ENCODE measurements at places on chromosomes 5 and 9.

GRCh38 chr5:116216246-116216645 lies 131.4 kb downstream of the COMMD10 start:
- DNase-seq, result no peak

DNA sequence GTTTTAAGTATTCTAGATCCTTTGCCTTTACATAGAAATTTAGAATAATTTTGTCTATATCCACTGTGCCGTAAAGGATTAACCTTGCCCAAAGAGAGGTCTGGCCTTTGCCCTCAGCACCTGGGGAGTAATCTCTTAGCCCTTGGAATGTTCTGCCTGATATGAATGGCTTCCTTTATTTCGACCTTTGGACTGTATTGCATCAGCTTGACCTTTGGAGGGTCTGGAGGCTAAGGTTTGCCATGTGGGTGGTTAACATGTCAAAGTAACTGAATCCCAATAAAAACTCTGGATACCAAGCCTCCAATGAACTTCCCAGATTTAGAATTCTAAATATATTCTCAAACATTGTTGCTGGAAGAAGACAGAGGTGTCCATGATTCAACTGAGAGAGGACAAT lies 54.7 kb downstream of the NR2F1 start:
- DNase-seq, result no peak

DNA sequence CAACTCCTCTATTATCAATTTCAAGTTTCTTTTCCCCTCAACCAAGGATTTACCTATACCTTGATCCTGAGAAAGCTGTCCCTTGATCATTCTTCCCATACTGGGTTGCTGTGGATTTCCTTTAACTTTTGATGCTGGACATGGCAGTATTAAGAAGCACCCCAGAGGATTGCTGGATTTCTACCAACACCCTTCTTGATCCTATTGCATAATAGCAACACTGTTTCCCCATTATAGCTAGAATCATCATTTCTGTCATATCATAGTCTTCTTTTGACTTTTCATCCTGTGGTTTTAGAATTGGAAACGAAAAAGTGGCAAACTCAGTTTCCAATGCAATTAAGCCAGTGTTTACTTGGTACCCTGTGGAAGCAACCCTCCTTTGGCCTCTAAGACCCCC lies 154.9 kb downstream of the ARRDC3 start:
- DNase-seq, result no peak

DNA sequence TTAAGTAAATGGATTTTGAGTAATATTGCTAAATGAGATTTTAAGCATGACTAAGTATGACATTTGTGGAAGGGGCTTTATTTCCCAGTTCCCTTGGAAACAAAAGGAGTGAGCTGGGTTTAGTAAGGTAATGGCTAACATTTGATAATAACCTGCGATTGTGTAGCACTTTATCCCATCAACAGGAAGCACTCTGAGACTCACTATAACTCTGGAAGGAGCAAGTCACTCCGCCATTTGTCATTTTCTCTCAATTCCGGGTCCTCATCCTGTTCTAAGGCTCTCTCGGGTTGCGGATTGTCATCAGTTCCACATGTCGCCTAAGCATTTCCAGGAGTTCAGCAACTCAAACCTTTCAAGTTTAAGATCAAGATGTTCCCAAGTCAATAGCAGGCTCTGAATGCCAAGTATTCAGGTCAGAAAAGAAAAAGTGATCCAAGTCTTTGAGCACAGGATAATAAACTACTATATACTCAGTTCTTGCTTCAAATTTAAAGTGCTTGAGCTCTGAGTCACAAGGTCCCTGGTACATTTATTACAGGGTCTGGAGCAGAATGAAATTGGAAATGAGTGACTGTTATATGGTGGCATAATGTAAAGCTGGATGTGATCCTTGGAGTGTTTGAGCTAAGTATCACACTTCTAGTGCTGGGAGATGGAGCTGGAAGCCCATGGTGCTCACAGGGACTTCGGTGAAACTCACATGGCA lies 39.3 kb downstream of the CAPSL start:
- no peak for DNase-seq

DNA sequence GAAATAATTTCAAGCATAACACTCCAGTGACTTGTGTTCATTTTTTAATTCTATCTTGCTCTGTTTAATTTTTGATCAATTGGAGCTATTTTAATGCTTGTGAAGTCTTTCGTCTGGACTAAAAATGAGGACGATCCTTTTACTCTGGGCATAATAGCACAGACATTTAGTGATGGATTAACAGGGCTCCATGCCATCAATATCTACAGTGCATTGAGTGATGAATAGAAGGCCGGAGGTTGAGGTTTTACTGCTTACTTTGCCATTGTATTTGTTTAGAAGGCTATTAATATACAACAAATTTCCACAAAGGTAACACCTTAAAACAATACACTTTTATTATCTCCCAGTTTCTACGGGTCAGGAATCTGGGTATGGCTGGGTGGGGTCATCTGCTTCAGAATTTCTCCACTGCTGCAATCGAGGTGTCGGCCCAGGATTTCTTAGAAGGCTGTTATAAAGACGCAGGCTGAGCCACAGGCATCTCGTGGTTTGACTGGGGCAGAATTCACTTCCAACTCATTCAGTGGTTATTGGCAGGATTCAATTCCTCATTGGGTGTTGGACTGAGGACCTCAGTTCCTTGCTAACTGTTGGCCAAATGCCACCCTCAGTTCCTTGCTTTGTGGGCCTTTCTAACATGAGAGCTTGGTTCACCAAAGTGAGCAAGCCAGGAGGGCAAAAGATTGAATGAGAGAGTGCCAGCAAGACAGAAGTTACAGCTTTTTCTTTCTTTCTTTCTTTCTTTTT lies 265.4 kb upstream of the VLDLR start:
- no peak for DNase-seq

- no peak for DNase-seq
These were observed 379.0 kb downstream of the GLIS3 start for GRCh38 chr9:3920604-3921582.

GRCh38 chr9:137354845-137355760 lies 53.0 kb upstream of the NRARP start:
- no peak for DNase-seq

DNA sequence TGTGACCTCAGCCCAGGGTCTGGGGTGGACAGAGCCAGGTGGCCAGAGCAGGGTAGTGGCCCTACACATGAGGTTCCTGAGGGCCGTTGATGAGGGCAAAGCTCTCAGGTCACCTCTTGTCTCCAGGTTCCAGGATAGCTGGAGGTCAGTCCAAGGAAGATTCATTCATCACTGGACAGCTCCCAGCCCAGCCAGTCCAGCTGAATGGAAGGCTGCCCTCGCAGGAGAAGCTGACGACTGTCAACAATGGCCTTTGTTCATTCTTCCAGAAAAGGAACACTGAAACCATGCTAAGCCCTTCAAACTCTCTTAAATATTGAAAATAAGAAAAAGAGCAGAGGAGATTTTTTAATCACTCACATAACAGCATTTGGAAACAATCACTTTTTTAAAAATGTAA lies 169.7 kb upstream of the TBCA start:
- no peak for DNase-seq

DNA sequence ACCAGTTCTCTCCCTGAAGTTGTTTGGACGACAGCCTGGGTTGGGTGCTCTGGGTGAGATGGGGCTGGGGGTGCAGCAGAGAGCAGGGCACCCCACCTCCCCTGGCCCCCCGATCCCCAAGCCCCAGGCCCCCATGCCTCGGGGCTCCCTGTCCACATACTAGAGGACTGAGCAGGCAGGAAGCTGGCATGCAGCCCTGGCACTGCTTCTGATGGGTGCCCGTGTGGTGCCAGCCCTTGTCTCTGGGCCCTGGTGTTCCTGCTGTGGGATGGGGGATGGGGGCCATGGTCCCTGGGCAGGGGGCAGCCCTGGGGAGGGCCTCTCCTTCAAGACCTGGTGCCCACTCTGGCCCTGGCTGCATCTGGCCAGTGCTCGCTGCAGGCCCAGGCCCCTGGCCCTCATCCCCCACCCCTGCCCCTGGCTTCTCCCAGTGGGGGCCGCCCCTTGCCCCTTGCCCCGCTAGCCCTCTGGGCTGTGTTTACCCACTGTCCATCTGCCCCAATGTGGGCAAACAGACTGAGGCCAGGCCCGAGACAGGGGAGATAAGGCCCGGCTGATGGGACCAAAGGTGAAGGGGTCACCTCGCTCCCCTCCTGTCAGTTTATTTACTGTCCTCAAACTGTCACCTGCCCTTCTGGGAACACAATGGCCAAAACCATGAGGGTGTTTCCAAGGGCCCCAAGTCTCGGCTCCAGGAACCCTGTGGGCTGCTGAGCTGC lies 67.3 kb upstream of the RXRA start:
- no peak for DNase-seq

GRCh38 chr9:110691002-110691549 lies 22.5 kb downstream of the MUSK start:
- DNase-seq, result no peak

DNA sequence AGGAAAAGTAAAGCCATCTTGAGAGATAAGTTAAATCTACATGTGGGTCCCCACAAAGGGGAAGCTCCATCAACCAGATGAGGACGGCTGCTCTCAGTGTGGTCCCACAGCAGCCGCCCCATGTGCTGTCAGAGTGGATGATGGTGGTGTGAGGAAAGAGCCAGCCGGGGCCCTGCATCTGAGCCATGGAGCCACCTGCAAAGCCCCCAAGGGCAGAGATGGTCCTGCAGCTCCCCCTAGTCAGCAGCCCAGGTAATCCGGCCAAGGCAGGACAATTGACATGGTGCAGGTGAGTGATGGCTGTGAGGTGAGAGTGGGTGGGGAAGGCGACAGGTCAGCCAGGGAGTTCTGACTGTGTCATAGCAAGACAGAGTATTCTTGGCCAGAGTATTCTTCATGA lies 458.8 kb downstream of the ICE1 start:
- no peak for DNase-seq

DNA sequence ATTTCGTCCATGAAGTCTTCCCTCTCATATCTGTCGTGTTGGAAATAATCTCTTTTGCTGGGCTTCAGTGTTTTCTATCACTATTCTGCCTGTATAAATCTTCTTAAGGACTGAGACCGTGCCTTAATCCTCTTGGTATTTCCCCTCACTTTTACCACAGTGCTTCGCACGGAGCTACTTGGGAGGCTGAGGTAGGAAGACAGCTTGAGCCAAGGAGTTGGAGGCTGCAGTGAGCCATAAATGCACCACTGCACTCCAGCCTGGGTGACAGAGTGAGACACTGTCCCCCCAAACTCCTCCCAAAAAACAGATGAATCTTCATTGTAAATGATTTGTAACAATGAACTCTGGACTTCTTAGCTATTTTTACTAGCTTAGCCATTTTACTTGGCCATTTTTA lies 57.8 kb downstream of the PHAX start:
- DNase-seq, result no peak

DNA sequence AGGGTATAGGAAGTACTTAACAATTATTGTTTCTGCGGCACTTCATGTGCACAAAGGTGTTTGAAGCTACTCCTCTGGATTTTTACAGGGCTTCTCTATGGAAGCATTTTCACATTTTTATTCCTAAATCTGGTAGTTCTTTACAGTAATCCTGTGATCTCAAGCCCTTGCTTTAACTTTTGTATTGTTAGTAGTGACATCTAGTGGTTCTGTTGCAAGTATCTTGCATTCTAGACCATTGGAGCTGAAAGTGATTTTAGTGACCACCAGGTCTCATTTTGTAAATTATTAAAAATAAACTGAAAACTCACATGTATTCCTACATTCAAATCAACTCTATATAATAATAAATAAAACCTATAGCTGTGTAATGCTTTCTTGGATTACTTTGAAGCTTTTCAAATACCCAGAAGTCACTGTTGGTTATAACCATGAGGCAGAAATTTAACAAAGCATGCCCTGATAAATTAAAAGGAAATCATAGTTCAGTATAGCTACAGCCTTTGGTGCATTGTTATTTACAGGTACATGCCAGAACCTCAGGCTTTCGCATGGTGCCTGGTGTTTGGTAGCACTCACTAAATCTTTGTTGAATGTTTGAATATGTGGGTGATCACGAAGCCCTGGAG lies 18.9 kb downstream of the RPS23 start:
- no peak for DNase-seq

- DNase-seq, result no peak
These were observed 102.2 kb downstream of the CETN3 start for GRCh38 chr5:90307322-90307721.

DNA sequence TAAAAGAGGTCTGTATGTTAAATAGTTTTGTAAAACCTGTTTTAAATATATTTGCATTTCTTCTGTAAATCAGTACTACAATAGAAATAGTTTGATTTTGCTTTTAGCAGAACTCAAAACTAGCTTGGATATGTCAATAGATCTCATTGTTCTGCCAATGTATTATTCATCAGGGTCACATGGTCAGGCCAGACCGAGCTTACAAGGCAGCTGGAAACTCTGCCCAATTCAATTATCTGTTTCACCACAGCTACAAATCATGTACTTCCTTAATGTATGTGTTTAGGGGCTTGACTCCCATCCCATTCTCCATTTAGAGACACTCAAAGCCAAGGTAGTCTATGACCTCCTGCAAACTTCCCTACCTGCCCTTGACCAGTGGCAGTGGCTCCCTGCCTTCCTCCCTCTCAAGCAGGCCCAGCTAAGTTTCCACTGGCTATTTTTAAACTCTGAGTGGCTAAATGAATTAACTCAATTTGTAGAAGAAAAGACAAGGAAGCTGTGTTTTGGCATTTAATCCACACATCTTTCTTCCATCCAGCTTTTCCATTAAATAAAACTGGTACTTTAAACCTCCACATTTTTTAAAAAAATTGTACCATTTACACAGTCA lies 46.4 kb upstream of the SELENOP start:
- no peak for DNase-seq

DNA sequence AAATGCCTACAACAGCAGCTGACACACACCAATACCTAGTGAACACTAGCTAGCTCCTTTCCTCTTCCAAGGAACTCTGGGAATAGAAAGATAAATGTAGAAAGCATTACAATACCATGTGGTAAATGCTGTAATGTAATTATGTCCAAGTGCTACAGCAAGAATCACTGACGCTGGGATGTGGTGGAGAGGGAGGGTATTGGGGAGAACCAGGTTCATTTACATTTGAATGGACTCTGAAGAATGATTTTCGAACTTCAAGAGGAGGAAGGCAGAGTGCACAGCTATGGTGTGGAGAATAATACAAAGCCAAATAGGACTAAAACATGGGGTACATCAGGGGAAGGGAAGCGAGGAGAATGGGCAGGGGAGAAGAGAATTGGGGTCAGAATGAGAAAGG lies 158.0 kb downstream of the CDK5RAP2 start:
- no peak for DNase-seq

DNA sequence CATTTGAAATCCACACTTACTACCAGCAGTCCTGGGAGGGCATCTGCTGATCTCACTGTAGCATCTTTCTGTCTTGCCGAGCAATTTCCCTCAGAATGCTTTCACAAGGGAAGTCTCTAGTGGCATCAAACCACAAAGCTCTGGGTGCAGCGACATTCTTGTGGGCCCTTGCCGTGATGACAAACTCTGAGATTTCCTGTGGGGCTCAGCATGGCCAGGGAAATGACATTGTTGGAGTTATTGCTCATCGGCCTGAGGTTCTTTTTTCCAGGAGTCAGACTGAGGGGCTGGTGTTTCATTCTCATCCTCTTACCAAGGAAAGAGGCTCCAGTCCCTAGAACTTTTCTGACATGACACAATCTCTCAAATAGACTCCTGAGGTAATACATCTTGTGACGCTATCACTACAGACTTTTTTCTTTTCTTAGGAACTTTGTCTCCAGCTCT lies 51.4 kb downstream of the PFDN1 start:
- peak; percentile 68 for DNase-seq
